ENCODE measurements at places on chromosomes 12 and 14. TPM values are rescaled to one million over a fixed set of nuclear protein-coding genes. Genes with fewer than 3 reads are reported as not detected.

DNA sequence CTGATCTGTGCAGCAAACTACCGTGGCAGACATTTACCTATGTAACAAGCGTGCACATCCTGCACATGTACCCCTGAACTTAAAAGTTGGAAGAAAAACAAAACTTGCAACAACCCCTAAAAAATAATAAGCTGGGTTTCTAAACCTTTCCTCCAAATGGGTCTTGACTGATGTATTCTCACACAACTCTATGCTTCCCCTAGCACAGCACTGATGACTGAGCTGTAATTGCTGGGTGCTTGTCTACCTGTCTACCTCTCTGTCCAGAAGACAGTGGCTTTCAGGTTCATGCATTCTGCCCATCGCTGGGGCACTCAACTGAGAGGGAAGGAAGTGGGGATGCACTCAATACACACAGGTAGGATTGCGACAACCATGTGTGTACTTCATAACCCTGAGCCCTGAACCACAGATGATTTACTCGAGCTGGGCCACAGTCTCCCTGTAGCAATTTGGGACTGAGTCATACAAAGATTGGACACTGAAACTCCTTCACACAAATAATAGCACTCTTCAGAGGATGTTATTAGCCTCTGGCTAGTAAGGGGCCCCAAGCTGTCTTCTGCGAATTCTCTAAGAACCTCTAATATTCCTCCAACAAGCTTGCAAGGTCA is 44.8 kb upstream of the TMPO start:
- H3K36me3 ChIP-seq, result no peaks in the 10 kb centered on the region
- H3K4me1 ChIP-seq, result peaks cover 28% of the 10 kb centered on the region
- H3K27ac ChIP-seq, result no peak overlapping the region
- no peak for DNase-seq
- H3K27me3 ChIP-seq, result no peaks in the 10 kb centered on the region

GRCh38 chr14:39446131-39446744 is 14.0 kb upstream of the FBXO33 start:
- no peak overlapping the region for H3K27ac ChIP-seq
- DNase-seq, result no peak
- H3K4me1 ChIP-seq, result peaks cover 30% of the 10 kb centered on the region
- no peak overlapping the region for H3K4me3 ChIP-seq
- H3K36me3 ChIP-seq, result peaks cover 4% of the 10 kb centered on the region

DNA sequence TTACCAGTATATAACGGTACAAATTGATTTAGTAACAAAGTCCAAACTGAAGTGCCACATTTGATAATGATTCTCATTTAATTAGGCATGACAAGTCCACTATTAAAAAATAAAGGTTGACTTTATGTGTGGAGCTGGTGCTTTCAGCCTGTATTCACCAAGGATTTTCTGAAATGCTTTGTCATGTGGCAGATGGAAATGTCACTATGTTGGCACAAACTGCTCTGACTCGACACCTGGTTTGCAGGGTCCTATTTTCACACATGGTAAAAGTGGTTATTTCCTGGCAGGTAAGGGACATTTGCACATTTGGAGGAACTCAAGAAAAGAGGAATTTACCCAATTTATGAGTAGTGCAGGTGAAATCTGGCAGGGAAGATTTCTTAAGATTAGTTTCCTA is 572.6 kb upstream of the MDGA2 start:
- H3K27me3 ChIP-seq, result no peaks in the 10 kb centered on the region

- H3K36me3 ChIP-seq, result no peaks in the 10 kb centered on the region
- no peak overlapping the region for H3K27ac ChIP-seq
- H3K4me3 ChIP-seq, result no peak overlapping the region
Observed at GRCh38 chr14:51430079-51430478, 190.0 kb downstream of the TMX1 start.

The RNASE7 gene
- total RNA-seq, result not detected

GRCh38 chr12:77372026-77372425 is 306.7 kb upstream of the E2F7 start:
- H3K27ac ChIP-seq, result no peak overlapping the region
- DNase-seq, result no peak
- H3K27me3 ChIP-seq, result no peaks in the 10 kb centered on the region
- H3K4me3 ChIP-seq, result no peak overlapping the region

- H3K36me3 ChIP-seq, result peaks cover 50% of the 10 kb centered on the region
- peaks cover 16% of the 10 kb centered on the region for H3K4me1 ChIP-seq
- no peak overlapping the region for H3K4me3 ChIP-seq
- no peaks in the 10 kb centered on the region for H3K27me3 ChIP-seq
- no peak for DNase-seq
Observed at GRCh38 chr14:93935213-93935612, 8.1 kb downstream of the FAM181A start.

DNA sequence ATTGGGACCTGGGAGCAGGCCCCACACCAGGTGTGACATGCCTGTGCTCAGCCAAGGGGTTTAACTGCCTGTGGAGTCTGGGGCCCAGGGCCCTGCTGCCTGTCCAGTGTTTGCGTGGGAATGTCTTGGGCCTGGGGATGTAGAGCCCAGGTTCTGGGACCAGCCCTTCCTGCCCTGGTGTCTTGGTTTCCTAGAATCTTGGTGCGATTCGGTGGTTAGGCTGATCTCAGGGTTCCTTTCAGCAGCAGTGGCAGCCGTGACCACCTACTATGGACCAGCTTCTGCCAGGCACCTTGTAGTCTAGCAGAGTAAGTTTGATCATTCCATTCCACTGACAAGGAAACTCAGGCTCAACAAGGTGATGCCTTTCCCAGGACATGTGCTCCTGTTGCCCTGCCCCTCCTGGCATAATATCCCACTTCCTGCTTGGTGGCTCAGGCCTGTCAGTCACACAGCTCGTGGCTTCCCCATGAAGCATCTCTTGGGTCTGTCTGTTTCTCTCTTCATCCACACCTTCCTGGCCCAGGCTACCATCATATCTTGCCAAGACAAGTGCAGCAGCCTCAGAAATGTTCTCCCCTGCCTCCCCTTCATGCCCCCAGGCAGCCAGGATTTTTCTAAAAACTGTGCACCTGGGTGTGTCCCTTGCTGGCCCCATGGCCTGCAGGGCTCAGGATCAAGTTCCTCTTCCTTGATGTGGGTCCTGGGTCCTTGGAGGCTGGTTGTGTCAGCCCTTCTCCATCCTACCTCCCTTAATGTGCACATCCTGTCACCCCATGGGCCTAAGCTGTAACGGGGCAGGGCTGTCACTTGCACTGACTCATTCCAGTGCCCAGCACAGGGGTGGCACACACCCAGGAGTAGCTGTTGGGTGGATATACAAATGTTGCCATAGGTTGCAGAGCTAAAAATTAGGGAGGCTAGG is 101.6 kb downstream of the SLC25A47 start:
- peak overlapping the region; percentile 25 for H3K27ac ChIP-seq
- no peak for DNase-seq
- peaks cover 29% of the 10 kb centered on the region for H3K4me1 ChIP-seq
- H3K4me3 ChIP-seq, result no peak overlapping the region
- no peaks in the 10 kb centered on the region for H3K36me3 ChIP-seq
- no peaks in the 10 kb centered on the region for H3K27me3 ChIP-seq

DNA sequence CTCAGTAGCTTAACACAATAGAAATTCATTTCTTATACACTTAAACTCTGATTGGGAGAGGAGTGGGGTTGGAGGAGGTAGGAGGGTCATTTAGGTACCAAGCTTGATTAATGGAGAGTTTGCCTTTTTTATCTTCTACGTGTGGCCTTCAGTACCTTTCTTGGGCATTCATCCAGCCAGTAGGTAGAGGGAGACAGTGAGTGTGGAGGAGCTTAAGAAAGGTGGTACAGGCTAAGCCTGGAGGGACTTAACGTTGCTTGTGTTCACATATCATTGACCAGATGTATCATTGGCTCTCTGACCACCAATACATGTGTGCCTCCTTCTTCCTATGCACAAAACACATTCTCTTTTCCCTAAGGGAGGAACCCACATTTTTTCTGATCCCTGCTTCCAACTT is 232.9 kb upstream of the CRY1 start:
- peaks cover 25% of the 10 kb centered on the region for H3K27me3 ChIP-seq
- no peak for DNase-seq
- H3K27ac ChIP-seq, result no peak overlapping the region
- peaks cover 63% of the 10 kb centered on the region for H3K4me1 ChIP-seq

DNA sequence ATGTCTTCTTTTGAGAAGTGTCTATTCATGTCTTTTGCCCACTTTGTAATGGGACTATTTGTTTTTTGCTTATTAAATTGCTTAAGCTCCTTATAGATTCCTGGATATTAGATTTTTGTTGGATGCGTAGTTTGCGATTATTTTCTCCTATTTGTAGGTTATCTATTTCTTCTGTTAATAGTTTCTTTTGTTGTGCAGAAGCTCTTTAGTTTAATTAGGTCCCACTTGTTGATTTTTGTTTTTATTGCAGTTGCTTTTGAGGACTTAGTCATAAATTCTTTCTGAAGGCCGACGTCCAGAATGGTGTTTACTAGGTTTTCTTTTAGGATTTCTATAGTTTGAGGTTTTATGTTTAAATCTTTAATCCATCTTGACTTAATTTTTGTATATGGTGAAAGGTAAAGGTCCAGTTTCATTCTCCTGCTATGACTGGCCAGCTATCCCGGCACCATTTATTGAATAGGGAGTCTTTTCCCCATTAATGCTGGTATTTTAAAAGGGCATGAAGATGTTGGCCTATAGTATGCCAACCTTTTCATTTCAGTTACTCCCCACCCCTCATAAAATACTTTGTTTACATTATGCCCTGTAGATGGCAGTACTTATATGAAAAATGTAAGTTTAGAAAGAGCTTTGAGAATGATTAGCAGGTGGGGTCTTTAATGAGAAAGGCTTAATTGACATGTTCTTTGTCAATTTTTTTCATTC is 62.9 kb upstream of the PSMA6 start:
- peaks cover 4% of the 10 kb centered on the region for H3K36me3 ChIP-seq
- H3K4me1 ChIP-seq, result peaks cover 20% of the 10 kb centered on the region
- no peak overlapping the region for H3K4me3 ChIP-seq
- no peak for DNase-seq

The ANKS1B gene
- 1.1 TPM for total RNA-seq

The OTOGL gene
- total RNA-seq, result not detected

- H3K27ac ChIP-seq, result no peak overlapping the region
- H3K27me3 ChIP-seq, result peaks cover 9% of the 10 kb centered on the region
- DNase-seq, result no peak
Observed at GRCh38 chr14:100664841-100665510, 61.7 kb upstream of the DLK1 start.

The KRT82 gene
- not detected for total RNA-seq

GRCh38 chr14:102504328-102504999 is 5.1 kb downstream of the ANKRD9 start:
- DNase-seq, result no peak
- no peak overlapping the region for H3K4me3 ChIP-seq
- peaks cover 4% of the 10 kb centered on the region for H3K36me3 ChIP-seq
- peaks cover 23% of the 10 kb centered on the region for H3K4me1 ChIP-seq
- no peak overlapping the region for H3K27ac ChIP-seq

The NUDT4 gene
- total RNA-seq, result 42.8 TPM

DNA sequence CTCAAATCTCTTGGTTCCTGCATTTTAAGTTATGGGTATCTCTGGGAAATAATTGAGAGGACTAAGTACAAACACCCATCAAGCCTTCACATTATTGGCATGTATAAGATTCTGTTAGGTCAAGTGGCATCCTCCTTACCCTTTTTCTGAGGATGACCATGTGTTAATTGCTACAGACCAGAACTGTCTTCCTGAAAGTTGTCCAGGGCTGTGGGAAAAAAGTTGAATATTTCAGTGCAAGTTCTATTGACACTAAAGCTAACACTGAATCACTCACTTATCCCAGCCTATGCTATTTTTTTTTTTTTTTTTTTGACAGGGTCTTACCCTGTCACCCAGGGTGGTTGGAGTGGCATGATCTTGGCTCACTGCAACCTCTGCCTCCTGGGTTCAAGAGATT is 130.1 kb upstream of the HIF1A start:
- no peak for DNase-seq
- H3K36me3 ChIP-seq, result peaks cover 17% of the 10 kb centered on the region
- no peak overlapping the region for H3K4me3 ChIP-seq
- no peak overlapping the region for H3K27ac ChIP-seq
- peaks cover 11% of the 10 kb centered on the region for H3K27me3 ChIP-seq

- no peaks in the 10 kb centered on the region for H3K36me3 ChIP-seq
- peaks cover 19% of the 10 kb centered on the region for H3K27me3 ChIP-seq
- H3K4me1 ChIP-seq, result peaks cover 2% of the 10 kb centered on the region
- no peak overlapping the region for H3K27ac ChIP-seq
Observed at GRCh38 chr14:90743826-90744225, 72.4 kb downstream of the TTC7B start.

GRCh38 chr12:131903270-131904255 is 9.1 kb downstream of the ULK1 start:
- no peak overlapping the region for H3K27ac ChIP-seq
- peaks cover 4% of the 10 kb centered on the region for H3K4me1 ChIP-seq
- no peak overlapping the region for H3K4me3 ChIP-seq
- no peak for DNase-seq
- H3K36me3 ChIP-seq, result no peaks in the 10 kb centered on the region

DNA sequence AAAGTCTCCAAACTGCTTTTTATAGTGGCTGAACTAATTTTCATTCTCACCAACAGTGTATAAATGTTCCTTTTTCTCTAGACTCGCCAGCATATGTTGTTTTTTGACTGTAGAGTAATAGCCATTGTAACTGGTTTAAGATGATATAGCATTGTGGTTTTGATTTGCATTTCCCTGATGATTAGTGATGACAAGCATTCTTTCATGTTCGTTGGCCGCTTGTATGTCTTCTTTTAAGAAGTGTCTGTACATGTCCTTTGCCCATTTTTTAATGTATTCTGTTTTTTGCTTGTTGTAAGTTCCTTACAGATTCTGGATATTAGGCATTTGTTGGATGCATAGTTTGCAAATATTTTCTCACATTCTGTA is 404.9 kb downstream of the FLRT2 start:
- DNase-seq, result no peak
- H3K4me3 ChIP-seq, result peak overlapping the region; percentile 88
- H3K4me1 ChIP-seq, result peaks cover 22% of the 10 kb centered on the region

The RARG gene
- total RNA-seq, result 38.8 TPM

DNA sequence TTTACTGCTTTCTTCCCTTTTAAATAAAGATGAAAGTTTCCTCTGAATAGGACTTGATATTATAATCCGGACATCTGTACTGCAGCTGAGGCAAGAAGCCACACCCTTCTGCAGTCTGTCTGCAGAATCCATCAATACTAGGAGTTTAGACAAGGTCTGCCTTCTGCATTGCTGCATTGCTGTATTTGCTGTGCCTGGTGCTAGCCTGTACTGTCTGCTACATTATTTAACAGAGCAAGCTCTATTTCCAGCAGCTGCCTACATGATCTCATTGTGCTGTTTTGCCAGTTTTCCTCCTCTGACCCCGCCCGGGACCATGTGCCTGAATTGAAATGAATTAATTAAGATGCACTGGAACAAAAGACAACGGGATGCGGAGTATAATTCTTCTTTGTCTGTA is 1.7 kb downstream of the TUBA1A start:
- H3K4me1 ChIP-seq, result peaks cover 21% of the 10 kb centered on the region
- H3K36me3 ChIP-seq, result peaks cover 23% of the 10 kb centered on the region
- H3K27ac ChIP-seq, result no peak overlapping the region
- H3K27me3 ChIP-seq, result no peaks in the 10 kb centered on the region

DNA sequence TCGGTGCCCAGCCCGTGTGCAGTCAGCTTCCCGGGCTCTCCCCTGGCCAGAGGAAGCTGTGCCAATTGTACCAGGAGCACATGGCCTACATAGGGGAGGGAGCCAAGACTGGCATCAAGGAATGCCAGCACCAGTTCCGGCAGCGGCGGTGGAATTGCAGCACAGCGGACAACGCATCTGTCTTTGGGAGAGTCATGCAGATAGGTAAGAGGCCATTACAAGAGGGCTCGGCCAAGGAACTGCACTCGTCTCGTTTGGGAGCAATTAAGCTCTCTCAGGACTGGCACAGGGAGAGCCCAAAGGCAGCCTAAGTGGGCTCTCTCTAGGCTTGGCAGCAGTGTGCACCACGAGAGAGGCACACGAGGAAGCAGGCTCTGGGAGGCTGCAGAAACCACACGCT is 3.7 kb downstream of the WNT5B start:
- no peak overlapping the region for H3K4me3 ChIP-seq
- no peak overlapping the region for H3K27ac ChIP-seq
- no peaks in the 10 kb centered on the region for H3K36me3 ChIP-seq

The SLC22A17 gene
- total RNA-seq, result 2.8 TPM
